Activated T-cell treated with anti-CD3 and anti-CD28 coated beads for 1 hour (primary cell): ENCODE measurements at places on chromosomes 6 and 20.

GRCh38 chr20:22379472-22379871, 204.9 kb downstream of the FOXA2 start:
- no peak for DNase-seq

DNA sequence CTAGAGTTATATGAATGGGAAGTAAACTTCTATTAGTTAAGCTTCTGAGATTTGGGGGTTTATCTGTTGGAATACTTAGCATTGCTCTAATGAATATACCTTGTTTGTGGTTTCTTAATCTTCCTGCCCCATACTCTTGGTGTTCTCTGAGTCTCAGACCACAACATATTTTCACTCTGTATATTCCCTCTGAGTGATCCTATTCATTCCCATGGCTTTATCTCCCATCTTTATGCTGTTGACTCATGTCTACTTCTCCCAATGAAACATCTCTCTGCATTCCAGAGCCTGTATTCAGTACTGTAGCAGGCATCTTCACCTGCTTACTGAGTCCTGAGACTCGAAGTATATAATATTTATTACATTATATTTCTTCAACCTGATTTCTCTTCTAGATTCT, 283.7 kb upstream of the MAP3K7 start:
- DNase-seq: no peak

DNA sequence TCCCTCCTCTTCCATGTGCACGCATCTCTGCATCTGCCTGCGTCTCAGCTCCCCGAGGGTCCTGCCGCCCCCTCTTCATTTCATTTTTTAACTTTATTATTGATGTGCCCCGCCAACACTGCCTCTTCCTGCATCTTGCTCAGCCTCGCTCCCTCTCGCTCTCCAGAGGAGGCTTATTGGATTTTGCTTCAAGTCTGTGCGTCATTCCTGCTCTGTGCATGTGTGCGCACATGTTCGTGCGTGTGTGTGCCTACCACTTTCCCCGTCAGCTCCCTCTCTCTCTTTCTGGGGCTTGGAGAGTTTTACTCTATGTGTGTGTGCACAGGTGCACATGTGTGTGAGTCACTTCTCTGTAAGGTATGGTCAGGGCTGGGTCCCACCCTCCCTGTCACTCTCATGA, 71.8 kb upstream of the NNAT start:
- DNase-seq: no peak

- DNase-seq: no peak
These were observed 23.3 kb downstream of the PXT1 start for GRCh38 chr6:36419310-36419709.

GRCh38 chr6:133951881-133952814, 876 bp upstream of the TBPL1 start:
- DNase-seq: peak; percentile 24

DNA sequence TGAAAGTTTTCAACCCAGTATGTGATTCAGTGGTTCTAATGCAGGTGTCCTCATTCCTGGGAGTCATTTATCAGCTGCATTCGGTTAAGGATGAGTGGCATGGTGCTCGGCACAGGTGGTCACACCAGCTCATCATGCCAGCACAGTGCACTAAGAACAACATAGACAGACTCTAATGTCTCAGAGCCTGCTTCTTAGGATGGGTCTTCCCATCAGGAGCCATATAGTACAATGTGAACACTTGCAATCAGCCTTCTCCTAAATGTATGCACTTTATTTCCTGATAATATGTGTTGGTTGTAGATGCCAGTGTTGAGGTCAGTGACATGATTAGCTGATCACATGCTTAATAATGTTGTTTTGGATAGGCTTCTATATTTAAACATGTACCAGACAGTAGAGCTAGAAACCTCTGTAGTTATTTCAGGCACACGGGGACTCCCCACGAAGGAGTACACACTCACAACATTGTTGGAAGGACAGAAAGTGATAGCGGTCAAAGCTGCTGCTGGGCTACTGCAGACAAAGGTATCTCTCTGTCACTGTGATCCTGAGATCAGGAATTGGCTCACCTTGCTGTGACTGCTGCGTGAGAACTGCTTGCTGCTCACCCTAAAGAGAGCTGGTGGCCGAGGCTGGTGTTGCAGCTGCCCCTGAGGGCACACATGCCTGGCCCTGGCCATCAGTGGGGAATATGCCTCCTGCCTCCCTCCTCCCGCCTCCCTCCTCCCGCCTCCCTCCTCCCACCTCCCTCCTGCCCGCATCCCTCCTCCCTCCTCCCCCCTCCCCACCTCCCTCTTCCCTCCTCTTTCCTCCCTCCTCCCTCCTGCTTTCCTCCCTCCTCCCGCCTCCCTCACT, 195.4 kb downstream of the SMOC2 start:
- no peak for DNase-seq

DNA sequence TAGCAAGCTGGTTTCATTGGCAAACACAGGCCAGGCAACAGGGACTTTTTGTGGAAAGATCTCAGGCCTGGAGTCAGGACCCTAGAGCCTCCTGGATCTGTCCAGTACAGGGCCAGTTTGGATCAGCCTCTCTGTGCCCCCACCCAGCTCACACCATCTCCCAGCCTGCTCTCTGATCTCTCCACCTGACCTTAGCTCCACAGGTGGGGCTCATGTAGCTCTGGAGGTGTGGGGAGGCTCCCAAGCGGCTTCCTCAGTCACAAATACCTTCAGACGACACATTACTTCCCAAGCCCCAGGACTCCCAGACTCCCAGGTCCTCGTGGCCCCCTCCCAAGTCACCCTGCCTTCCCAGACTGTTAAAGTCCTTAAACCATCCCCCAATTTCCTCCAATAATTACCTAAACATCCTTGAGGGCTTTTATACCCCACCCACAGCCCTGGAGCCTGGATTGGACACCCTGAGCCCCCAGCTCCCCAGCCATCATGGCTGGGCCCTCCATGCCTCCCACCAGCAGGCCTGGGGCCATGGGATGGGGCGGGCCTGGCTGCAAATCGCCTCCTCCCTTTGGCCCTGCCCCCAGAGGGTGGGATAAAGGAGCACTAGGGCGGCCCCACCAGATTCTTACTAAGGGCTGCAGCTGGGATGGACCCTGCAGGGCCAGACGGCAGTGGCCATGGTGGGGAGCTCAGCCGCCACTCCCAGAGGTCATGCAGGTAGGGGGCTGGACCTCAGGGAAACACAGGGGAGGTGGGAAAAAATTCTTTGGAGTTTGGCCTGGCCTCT, 15.9 kb upstream of the FANCE start:
- no peak for DNase-seq

GRCh38 chr20:50516180-50516934, 6.2 kb downstream of the PTPN1 start:
- no peak for DNase-seq

GRCh38 chr20:53599910-53600632, 6.4 kb upstream of the ZNF217 start:
- no peak for DNase-seq

DNA sequence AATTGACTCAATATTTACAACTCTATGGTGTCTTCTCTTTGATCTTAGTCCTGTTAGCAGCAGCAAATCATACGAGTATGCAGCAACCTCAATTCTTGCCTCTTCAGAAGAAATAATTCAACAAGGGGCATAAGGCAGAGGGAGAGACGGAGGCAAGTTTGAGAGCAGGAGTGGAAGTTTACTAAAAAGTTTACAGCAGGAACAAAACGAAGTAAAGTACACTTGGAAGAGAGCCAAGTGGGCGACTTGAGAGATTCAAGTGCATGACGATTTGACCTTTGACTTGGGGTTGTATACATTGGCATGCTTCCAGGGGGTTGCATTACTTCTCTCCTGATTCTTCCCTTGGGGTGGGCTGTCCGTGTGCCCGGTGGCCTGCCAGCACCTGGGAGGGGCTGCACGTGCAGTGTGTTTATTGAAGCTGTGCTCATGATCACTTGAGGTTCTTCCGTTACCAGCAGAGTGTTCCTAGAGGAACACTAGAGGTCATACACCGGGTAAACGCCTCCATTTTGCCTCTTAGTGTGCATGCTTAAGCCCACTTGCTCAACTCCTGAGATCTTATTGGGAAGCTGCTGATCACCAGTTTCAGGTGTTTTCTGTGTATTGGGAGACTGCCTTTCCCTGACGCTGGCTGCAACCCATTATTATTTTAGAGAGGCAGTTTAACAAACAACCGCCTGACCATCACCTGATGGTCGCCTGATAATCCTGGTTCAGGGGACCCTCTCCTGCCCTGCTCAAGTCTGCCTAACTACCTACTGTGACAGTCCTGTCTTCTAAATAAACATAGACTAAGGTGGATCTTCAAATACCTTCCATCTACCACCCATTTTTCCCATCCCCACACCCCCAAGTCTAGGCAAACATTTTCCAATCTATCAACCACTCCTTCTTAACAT, 172.4 kb upstream of the MYLIP start:
- DNase-seq: no peak

GRCh38 chr20:5670874-5671273, 79.3 kb upstream of the SHLD1 start:
- no peak for DNase-seq

DNA sequence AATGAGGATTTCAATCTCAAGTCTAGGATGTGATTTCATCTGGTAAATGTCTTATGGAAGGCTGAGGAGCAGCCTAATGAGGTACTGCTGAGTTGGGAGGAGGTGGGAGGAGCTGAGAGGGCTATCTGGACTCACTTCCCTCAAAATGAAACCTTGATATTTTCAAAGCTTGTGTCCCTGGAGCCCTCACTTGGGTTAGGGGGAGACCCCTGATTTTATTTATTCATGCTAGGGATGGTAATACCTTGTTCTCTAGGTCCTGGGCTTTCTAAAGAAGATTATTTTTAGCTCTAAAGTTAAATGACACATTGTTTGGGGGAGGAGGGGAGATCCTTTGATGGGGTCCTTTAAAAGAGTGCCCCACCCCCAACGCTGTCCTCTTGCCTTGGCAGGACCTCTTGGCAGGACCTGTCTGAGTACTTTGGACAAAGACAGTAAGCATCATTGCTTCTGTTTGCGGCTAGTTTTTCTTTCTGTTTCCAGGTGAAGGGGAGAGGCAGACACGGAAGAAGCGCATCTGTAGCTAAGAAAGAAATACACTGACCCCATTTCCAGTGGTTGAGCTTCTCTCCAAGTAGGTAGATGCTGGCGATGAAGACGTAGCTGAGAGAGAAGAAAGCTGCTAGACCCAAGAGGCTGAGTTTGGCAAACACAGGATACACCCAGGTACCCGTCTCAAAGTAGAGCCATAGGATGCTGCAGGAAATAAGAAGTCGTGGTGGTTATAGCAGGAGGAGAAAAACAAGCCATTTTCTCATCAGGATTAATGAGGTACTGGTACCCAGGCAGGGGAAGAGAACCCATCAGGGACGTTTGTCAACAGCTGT, 55.6 kb downstream of the ADTRP start:
- no peak for DNase-seq

GRCh38 chr20:40493071-40493470, 196.0 kb downstream of the MAFB start:
- DNase-seq: no peak

- no peak for DNase-seq
These were observed 26.4 kb downstream of the RPP40 start for GRCh38 chr6:4977468-4977867.

GRCh38 chr6:122790423-122791309, 1.6 kb downstream of the SMPDL3A start:
- DNase-seq: no peak

- peak; percentile 67 for DNase-seq
These were observed 1.4 kb upstream of the TRIM39 start for GRCh38 chr6:30325150-30325872.

DNA sequence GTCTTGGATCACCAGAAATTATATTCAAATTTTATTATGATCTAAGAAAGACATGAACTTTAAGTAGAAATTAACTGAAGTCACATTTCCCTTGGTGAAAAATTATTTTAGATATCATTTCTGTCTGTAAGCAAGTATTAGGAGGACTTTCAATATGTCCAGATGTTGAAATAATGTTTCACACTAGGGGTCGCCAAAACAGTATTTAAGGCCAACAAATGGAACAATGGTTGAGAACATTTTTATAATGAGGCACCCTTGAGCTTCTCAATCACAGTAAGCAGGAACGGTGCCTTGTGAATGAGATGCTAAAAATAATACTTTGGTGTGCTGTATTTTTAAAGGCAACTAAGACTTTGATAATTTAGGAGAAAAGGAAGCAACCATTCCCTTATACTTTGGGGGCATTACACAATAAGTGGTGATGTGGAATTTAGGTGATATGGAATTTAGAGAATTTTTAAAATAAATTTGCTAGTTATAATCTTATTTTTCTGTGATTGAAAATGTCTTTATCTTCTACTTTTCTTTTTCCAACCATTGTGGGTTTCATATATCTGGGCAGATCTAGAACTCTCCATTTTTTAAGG, 9.6 kb upstream of the SF3B5 start:
- DNase-seq: no peak

GRCh38 chr6:47188588-47189021, 121.1 kb downstream of the TNFRSF21 start:
- no peak for DNase-seq

DNA sequence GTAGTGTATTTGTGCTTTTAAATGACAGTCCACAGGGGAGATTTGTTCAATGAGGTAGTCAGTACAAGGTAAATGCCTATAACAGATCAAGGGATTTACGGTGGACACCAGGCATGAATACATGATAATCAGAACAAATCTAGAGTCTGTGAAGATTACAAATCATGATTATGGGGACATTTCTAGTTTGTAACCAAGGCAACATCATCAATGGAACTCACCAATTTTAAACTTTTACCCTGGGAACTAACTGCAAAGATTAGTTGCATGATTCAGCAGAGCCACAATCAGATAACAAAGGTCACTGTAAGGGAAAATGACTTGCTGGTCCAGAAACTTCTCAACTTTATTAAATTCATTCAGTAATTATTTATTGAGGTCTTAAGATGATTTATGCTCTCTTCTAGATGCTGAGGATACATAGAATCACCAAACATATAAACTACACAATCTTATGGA, at the start of gene CRISP1:
TSS of gene CRISP1 (minus strand) at position 51 of the 459 bp plus-strand sequence. CDS start 9,135 bp downstream, outside the sequence.
- no peak for DNase-seq

DNA sequence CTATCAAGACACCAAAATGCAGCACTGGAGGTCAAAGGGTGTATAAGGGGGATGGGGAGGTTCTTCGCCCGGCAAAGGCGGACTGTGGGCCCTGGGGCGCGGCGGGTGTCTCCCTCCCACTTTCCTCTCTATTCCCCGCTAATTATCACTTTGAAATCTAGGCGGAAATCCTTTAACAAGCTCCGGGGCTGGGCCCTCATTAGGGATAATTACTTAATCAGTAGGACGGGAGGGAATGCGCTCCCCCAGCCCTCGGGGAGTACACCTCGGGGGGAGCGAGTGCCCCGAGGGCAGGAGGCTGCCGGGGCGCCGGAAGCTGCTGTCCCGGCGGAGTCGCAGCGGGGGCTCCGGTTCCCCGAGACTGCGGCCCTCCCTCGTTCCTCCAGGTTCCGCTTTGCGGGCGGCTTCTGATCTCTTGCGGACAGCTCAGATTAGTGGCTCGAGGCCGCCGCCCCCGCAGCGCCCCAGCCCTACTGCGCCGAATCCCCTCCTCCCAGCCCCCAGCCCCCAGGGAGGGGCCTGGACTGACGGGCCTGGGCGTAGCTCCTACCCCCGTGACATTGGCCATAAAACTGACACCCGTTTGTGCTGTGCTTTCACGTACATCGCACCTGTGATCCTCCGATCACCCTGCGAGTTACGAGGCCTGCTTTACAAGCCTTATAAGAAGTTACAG, 14.7 kb downstream of the MUCL3 start:
- peak; percentile 64 for DNase-seq
